ENCODE measurements at places on chromosomes 12 and 14.

GRCh38 chr14:75831952-75832351 lies 149.8 kb downstream of the TGFB3 start:
- no peak for DNase-seq

- no peak for DNase-seq
Observed at GRCh38 chr12:109605016-109605415, 31.4 kb downstream of the MVK start.

- DNase-seq, result no peak
Observed at GRCh38 chr14:51293912-51294389, 53.9 kb downstream of the TMX1 start.

DNA sequence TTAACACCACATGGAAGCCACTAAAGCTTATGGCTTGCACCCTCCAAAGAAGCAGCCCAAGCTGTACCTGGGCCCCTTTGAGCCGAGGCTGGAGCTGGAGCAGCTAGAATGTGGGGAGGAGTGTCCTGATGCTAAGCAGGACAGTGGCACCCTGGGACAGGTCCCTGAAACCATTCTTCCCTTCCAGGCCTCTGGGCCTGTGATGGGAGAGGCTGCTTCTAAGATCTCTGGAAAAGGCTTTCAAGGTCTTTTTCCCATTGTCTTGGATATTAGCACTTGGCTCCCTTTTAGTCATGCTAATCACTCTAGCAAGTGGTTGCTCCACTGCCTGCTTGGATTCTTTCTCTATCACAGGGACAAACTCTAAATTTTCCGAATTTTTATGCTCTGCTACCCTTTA lies 40.9 kb downstream of the OSBPL8 start:
- no peak for DNase-seq

GRCh38 chr12:66620026-66620425 lies 58.9 kb downstream of the GRIP1 start:
- DNase-seq, result no peak

GRCh38 chr12:227286-227915 lies 13.4 kb upstream of the SLC6A12 start:
- DNase-seq, result no peak

DNA sequence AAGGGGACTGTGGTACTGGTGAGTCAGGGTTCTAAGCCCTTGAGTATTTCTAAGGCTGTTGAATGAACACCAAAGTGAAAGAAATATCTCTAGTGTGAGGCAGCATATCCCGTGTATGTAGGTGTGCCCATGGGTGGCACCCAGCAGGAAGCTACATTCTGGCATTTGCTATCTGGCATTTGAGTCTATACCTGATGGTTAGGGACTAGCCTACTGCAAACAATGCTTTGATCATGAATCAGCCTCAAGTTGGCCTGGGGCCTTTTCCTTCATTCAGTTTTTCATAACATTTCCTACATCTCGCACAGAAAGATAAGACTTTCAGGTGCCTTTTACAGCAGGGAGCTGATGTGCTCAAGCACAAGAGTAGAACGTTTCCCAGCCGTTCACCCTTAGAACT lies 85.7 kb upstream of the E2F7 start:
- no peak for DNase-seq

GRCh38 chr12:63362166-63362565 lies 211.2 kb upstream of the AVPR1A start:
- DNase-seq, result no peak

GRCh38 chr12:11917501-11917900 lies 153.2 kb upstream of the BCL2L14 start:
- no peak for DNase-seq

DNA sequence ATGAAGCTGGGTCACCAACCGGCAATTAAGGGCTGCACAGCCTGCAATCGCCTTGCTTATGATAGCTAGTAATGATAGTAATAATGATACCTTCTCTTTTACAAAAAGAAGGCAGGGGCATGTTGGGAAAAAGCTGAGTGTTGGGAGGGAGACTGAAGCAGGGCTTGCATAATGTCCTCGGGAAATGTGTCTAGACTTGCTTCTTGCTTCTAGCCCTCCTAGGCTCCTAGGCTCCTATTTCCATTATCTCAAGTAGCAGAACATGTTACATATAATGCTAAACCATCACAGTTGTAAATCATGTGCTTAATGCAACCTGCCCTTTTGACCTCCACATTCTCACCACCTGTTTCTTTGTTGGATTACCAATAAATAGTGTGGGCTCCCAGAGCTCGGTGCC lies 18.7 kb downstream of the RERGL start:
- DNase-seq, result no peak

GRCh38 chr14:29743531-29743930 lies 184.1 kb downstream of the PRKD1 start:
- DNase-seq, result no peak

GRCh38 chr14:96757456-96757855 lies 39.7 kb upstream of the VRK1 start:
- no peak for DNase-seq

- no peak for DNase-seq
Observed at GRCh38 chr12:82619644-82620043, 67.1 kb upstream of the TMTC2 start.

DNA sequence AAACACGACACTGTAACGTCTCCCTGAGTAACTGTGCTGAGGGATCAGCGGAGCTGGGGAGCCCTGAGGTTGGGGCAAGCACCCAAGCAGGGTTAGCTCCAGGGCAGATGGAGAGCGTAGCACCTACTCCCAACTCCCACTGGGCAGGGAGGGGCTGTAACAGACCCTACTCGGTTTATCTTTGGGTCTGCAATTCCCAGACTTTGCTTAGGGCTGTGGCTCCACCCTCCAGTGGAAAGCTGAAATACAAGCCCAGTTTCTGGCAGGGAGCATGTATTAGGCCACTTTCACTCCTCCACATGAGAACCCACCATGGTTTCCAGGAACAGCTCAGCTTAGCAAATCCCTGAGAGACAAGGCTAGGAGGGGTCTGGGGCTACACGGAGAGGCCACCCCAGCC lies 17.3 kb upstream of the TC2N start:
- no peak for DNase-seq

GRCh38 chr14:87153391-87153790 lies 839.6 kb downstream of the GALC start:
- DNase-seq, result no peak

DNA sequence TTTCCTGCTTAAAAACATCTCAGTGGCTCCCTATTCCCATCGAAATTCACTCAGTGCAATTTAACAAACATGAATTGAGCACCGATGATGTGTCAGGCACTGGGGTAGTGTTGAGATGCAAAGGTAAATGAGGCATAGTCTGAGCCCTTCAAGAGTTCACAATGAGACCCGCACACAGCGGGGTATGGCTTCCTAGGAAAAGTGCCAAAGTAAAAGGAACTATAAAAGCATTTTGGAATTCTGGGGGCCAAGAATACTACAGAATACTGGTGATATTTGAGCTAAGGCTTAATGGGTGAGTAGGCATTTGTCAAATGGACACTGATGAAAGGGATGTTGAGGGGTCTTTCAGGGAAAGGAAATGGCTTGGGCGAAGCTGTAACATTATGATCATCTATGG lies 315.4 kb downstream of the DPF3 start:
- DNase-seq, result no peak

GRCh38 chr12:97912943-97913342 lies 450.3 kb downstream of the RMST start:
- DNase-seq, result no peak

DNA sequence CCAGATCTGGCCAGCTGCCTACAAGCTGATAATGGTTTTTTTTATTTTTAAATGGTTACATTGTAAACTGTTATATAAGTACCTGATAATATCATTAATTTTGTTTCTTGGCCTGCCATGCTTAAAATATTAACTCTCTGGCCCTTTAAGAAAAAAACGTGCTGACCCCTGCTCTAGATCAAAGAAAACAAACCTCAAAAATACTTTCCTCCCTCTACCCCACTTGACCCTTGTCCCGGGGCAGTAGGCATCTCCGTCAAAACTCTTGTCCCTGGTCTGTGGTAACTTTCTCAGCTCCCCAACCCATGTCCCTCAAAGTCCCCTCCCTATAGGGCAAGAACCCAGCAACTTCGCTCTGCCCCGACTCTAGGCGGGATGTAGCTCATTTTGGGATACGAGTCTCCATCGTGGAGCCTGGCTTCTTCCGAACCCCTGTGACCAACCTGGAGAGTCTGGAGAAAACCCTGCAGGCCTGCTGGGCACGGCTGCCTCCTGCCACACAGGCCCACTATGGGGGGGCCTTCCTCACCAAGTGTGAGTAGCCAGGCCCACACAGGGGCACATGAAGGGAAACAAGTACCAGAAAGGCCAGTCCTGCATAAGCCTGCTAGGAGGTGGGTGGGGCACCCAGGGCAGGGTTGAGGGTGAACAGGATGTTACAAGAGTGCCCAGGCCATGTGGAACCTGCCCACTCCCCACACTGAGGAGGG lies 3.5 kb downstream of the RDH5 start:
- DNase-seq, result no peak

- no peak for DNase-seq
Observed at GRCh38 chr14:85534458-85535293, 4.7 kb downstream of the FLRT2 start.

DNA sequence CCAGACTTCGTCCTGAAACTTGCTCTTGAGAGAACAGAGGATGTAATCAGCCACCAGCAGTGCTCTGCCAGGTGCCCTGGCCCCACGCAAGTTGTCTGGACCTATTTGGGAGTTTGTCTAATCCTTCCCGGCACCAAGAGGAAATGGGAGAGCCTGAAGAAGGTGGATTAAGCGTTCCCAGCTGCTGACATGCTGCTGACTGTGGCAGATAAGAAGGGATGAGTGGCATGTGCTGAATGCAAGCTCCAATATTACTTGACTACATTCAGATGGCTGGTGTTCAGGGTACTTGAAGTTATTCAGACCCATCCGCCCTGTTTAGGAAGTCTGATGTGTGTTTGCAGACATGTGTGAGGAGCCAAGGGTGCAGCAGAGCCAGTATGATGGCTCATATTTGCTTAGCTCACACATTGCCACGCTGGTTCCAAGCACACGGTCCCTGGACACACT lies 440.6 kb upstream of the CCDC196 start:
- no peak for DNase-seq

DNA sequence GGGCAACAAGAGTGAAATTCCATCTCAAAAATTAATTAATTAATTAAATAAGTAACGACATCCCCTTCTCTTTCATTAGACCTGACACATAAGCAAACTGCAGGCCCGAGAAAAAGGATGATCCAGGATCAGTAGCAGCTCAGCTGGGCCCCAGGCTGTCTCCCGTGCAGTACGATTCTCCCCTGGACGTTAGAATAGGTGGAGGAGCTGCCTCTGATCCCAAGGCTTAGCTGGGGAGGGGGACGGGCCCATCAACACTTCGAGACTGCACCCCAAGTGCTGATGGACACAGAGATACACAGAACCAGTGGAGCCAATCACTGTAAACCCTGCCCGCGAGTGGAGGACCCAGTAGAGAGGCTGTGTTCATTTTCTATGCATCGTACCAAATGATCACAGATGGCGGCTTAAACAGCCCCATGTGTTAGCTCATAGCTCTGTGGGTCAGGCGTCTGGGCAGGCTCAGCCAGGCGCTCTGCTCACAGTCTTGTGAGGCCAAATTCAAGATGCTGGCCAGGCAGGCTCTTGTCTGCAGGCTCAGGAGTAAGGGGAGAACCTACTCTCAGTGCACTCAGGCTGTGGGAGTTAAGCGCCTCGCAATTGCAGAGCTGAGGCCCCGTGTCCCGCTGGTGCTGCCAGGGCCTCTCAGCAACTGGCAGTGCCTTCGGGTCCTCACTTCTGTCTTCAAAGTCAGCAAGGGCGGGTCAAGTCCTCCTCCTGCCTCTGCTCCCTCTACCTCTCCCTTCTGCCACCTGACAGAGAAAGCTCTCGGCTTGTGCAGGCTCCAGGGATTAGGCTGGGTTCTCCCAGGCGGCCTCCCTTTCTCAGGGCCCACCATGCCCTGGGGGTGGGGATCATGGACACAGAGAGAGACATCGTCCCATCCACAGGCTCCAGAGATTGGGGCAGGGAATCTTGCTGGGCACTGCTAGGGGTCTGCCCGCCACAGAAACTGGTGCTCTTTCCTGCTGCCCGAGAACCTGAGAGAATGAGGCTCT lies 26.4 kb downstream of the RIMBP2 start:
- DNase-seq, result no peak

DNA sequence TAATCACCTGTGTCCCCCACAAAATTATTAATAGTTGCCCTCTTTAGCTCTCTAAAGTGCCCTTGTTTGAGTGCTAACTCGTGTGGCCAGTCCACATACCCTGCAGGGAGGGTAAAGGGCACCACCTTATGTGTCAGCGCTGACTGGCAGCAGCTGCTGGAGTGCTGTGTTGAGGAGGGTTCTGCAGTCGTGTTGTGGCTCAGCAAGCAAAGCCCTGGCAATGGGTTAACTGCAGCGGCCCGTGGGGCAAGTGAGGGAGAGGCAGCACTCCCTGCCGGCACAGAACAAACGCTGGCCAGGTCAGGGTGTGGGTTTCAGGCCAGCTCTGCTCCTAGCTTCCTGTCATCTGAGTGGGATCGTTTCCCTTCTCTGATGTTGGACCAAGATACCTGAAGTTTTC lies 369.8 kb downstream of the CACNA1C start:
- DNase-seq, result no peak

DNA sequence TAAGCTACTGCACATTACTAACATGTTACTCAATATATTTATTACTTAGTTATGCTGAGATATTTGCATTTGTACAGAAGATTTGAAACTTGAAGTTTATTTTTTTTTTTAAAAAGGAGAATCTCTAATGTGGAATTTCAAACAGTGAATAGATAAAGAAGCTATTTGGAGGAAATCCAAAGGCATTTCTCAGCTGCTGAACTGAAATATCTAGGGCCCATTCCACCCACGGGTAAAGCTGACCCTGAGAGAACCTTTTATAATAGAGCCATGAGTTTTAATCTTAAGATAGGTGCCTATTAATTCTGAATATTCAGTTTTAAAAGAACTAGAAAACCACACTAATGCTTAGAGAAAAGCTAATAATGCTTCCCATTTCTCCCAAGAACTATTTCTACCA lies 225.4 kb upstream of the CAND1 start:
- DNase-seq, result no peak

DNA sequence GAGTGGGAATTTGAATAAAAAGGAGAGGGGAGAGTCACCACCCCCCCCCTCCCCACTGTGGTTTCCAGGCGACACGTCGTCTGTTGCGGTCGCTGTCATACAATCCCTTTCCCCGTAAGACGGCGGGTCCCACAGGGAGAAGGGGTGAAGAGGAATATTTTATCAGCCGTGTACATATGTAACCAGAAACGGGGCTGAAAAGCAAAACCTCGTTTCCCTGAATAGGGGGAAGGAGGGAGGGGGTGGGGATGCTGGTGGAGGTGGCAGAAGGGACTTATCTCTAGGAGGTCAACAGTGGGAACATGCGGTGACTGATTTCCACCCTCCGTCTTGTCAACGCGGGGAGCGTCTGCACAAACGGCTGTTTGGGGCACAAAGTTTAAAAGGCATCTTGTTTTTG lies 171.4 kb downstream of the RBM19 start:
- peak; percentile 58 for DNase-seq

GRCh38 chr12:47729233-47729632 lies 3.9 kb upstream of the ENDOU start:
- no peak for DNase-seq

GRCh38 chr12:7642876-7643309 lies 22.8 kb downstream of the APOBEC1 start:
- no peak for DNase-seq

All from CMK (cell line).